Endothelial cell (in vitro differentiated cells): ENCODE measurements at places on chromosomes 7 and 10. TPM values are rescaled to one million over a fixed set of nuclear protein-coding genes. Genes with fewer than 3 reads are reported as not detected.

Gene TAC1
- total RNA-seq, result 9.1 TPM

Gene GRID2IP
- 0.08 TPM for total RNA-seq

Gene ST8SIA6
- total RNA-seq, result 1.7 TPM

Gene OR6V1
- total RNA-seq, result not detected

Gene MARCHF5
- total RNA-seq, result 46.0 TPM

Gene ZNF248
- 6.3 TPM for total RNA-seq

Gene OR2A42
- 0.08 TPM for total RNA-seq

Gene DYNC1I1
- 3.1 TPM for total RNA-seq

Gene C10orf62
- not detected for total RNA-seq

Gene NDUFA5
- 45.8 TPM for total RNA-seq

Gene SAMD9L
- total RNA-seq, result 0.10 TPM

Gene PLXDC2
- total RNA-seq, result 73.1 TPM

Gene CALU
- total RNA-seq, result 197 TPM

Gene ADRB1
- not detected for total RNA-seq

Gene ZNF467
- 64.2 TPM for total RNA-seq

Gene CXCL12
- total RNA-seq, result 0.97 TPM

Gene SPDYE17
- total RNA-seq, result not detected

Gene TNS3
- 7.5 TPM for total RNA-seq

Gene PNLIP
- not detected for total RNA-seq

Gene NRAP
- not detected for total RNA-seq

Gene AFAP1L2
- 0.77 TPM for total RNA-seq

Gene OR2A5
- total RNA-seq, result not detected

Gene KLF14
- total RNA-seq, result not detected

Gene AKR1B15
- not detected for total RNA-seq

Gene GNG11
- total RNA-seq, result 133 TPM

Gene DRGX
- not detected for total RNA-seq

Gene XPNPEP1
- total RNA-seq, result 202 TPM

Gene MBL2
- total RNA-seq, result not detected

Gene UPK3BL2
- total RNA-seq, result 9.3 TPM

Gene FGFR2
- 15.3 TPM for total RNA-seq

Gene GPR37
- total RNA-seq, result 7.1 TPM

Gene PPP1R17
- 0.36 TPM for total RNA-seq

Gene WEE2
- 0.33 TPM for total RNA-seq

Gene ENTPD1
- 102 TPM for total RNA-seq

Gene ZFAND2A
- total RNA-seq, result 36.0 TPM

Gene TSPAN12
- total RNA-seq, result 20.3 TPM

Gene OR9A2
- not detected for total RNA-seq

Gene TLX1
- total RNA-seq, result 31.0 TPM

Gene HOXA9
- total RNA-seq, result 0.80 TPM

Gene CLRN3
- 0.31 TPM for total RNA-seq

Gene PRLHR
- total RNA-seq, result not detected

Gene RALA
- total RNA-seq, result 202 TPM

Gene COL1A2
- 169 TPM for total RNA-seq

Gene TMEM139
- total RNA-seq, result 0.23 TPM

Gene ZNF425
- total RNA-seq, result 6.2 TPM

Gene HOXA1
- 3.5 TPM for total RNA-seq

Gene SEMA4G
- 8.0 TPM for total RNA-seq

Gene KIAA1217
- total RNA-seq, result 70.8 TPM

Gene ERCC6
- total RNA-seq, result 25.8 TPM
